ENCODE measurements at places on chromosomes 12 and 14.
A peak's percentile ranks its signal among the peaks of the same experiment; 100 is the strongest.

DNA sequence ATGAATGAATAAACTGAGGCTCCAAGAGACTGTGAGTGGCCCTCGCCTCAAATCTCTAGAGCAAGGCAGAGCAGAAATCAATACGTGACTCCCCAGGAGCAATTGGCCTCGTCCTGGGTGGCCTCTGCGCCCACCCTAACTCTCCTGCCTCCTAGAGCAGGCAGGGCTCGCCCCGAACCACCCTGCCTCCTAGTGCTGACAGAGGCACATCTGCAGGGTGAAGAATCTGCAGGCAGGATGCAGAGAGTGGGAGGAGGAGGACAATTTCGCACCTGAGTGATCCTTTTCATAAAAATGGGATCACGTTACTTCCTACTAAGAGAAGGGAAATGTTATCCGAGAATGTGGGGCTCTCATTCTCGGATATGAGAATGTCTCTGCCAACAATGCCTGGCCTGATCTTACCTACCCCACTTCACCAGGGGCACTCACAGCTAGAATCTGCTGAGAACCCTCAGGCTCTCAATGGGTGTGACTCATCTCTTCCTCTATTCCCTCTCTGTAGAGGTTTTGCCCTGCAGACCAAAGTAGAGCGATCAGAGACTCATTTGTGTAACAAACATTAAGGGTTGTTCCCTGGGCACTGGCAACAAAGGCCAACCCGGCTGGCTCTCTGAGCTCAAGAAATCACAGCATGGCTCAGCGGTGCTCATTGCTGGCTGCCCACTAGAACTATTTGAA is 61.7 kb upstream of the BCL2L14 start:
- peak; percentile 30 for DNase-seq

DNA sequence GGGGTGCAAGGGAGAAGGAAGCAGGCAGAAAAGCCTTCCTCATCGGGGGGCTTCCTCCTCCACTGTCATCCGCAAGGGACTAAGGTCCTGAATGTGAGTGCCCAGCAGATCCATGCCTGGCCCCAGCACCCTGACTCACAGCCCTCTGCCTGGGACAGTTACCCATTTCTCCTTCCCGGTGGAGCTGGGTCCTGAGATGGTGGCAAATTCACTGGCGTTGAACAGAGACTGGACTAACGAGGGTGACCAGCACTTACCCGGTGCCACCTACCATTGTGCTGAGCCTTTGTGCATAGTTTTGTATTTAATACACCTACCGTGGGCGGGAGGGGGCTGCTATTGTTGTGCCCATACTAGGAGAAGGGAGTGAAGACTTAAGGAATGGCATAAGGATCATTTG is 30.9 kb upstream of the PLEKHG6 start:
- no peak for DNase-seq

- DNase-seq = no peak
Observed at GRCh38 chr12:15754233-15754632, 35.0 kb downstream of the EPS8 start.

- DNase-seq = no peak
Observed at GRCh38 chr14:101176535-101177205, 273.1 kb upstream of the RTL1 start.

DNA sequence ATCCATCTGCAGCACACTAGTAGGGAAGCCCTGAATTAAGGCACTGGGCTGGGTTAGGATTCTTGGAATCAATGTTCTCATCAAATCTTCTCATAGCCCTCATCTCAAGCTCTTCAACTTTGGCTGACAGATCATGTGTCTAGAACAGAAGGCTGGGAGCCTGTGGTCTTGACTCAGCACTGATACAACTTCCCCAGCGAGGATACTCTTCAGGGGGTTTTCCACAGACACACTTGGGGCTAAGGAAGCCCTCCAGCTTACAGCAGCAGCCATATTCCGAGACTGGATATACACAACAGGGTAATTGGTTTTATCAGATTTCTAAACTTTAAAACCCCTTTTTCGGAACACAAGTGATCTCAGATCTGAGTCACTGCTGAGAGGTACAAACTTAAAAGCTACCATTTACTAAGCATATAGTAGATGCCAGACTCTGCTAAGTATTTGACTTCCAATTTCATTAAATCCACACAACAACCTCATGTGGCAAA is 3.5 kb downstream of the FMNL3 start:
- no peak for DNase-seq

DNA sequence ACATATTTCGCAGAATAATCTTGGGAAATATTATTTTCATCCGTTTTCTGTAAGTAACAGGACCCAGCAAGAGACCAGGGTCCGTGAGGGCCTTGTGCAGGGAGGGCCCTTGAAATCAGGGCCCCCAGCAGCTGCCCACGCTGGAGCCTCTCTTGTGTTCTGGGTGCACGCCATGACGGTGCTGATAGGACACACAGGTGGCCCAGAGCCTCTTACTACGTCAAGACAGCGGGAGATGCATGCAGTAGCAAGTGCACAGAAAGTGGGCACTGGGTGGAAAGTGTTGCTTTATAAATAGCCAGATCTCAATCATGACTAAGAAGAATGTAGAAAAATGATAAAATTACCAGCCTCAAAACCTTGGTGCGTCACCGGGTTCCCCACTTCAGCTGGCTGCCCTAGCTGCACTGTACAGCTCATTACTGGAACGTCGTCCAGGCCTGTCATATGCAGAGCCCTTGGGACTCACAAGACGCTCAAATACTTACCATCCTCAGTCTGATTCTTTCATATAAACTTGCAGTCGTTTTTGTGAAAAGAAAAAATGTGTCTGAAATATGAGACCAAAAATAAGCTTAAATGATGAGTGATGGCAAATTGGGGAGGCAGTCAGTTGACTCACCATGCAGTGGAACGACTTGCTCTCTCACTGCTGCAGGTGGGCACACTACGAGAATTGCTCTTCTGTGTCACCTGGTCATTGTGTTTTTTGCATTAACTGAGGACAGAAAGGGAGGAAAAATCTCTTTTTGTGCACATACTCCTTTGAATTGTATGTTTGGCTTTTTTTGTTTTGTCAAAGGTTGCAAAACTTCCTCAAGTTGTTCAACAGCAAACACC is 68.2 kb downstream of the DDX51 start:
- no peak for DNase-seq

- no peak for DNase-seq
Observed at GRCh38 chr14:43898687-43899086, 608.4 kb downstream of the FSCB start.

GRCh38 chr14:32826404-32827082 is 112.1 kb upstream of the NPAS3 start:
- DNase-seq = no peak

DNA sequence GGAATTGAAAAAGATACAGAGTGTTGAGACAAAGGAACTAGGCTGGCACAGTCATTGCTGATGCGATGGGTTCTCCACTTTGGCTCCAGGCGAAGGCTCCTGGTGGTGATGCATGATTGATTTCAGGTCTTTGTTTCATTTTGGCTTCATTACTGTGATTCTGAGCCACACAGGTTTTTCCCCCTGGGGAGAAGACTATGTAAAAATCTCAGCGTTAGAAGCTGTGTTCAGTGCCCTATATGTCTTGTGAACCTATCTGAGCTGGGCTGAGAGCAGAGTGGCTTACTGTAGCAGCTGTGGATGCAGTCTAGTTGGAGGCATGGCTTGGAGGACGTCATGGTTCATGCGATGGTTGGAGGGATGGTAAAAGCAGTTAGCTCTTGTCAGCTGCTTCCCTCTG is 54.0 kb downstream of the GPATCH2L start:
- no peak for DNase-seq

- DNase-seq = no peak
Observed at GRCh38 chr12:24230061-24230701, 280.7 kb upstream of the SOX5 start.

- no peak for DNase-seq
Observed at GRCh38 chr12:104505095-104505818, 48.5 kb downstream of the CHST11 start.

GRCh38 chr12:47561746-47562145 is 144.1 kb downstream of the RPAP3 start:
- no peak for DNase-seq

- no peak for DNase-seq
Observed at GRCh38 chr12:93179792-93180191, 197.9 kb upstream of the NUDT4 start.

- no peak for DNase-seq
Observed at GRCh38 chr12:66978802-66979201, 290.4 kb upstream of the CAND1 start.

DNA sequence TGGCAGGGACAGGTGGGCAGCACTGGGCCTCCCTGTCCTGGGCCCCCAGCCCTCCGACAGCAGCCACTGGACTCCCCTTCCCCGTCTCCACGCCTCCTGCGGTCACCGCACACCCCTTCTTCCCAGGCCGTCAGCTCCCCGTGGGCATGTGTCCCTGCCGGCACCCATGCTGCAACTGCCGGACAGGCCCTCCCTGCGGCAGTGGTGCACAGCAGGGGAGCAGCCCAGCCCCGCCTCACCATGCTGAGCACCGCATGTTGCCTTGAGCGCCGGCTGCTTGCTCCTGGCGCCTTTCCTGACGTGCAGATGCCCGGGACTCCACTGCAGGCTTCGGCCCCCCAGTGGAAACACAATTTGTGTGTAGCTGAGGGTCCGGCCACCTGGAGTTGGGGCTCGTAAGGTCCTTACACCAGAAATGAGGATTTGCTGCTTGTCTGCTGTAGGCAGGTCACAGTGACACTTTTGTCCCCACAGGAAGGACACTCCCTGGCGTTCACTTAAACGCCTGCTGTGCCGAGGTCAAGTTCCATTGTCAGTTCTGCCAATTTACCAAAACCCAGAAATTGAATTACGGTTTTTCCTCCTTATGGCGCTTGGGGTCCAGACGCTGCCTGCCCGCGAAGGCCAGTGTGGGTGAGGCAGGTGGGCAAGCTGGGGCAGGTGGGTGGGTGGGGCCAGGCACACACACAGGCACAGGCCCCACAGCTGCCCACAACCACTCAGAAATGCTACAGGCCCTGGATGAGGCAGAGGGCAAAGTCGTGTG is 28.2 kb upstream of the MMP17 start:
- DNase-seq = no peak
